ENCODE measurements at places on chromosomes 16 and 17. TPM values are rescaled to one million over a fixed set of nuclear protein-coding genes. Genes with fewer than 3 reads are reported as not detected.

The CLDN7 gene
- polyA plus RNA-seq = 326 TPM

The PRAC2 gene
- polyA plus RNA-seq = not detected

The GLP2R gene
- 3.3 TPM for polyA plus RNA-seq

DNA sequence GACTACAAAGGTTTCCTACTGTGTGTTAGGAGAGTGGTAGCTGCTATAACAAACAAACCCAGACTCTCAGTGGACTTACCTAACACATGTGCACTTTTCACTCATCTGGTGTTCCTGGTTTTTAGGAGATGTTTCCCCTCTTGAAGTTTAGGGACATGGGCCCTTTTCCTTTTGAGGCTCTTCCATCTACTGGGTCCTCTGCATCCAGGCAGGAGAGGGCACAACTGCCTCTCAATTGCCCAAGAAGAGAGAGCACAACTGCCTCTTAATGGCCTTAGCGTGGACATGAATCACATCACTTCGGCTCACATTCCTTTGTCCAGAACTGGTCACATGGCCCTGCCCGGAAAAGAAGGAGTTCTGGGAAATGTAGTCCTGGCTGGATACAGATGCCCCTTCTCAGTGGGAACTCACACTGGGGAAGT, 9.8 kb upstream of the TNRC6C start:
- no peak for DNase-seq

GRCh38 chr17:20284022-20284421, 183.3 kb downstream of the LGALS9B start:
- no peak for DNase-seq

DNA sequence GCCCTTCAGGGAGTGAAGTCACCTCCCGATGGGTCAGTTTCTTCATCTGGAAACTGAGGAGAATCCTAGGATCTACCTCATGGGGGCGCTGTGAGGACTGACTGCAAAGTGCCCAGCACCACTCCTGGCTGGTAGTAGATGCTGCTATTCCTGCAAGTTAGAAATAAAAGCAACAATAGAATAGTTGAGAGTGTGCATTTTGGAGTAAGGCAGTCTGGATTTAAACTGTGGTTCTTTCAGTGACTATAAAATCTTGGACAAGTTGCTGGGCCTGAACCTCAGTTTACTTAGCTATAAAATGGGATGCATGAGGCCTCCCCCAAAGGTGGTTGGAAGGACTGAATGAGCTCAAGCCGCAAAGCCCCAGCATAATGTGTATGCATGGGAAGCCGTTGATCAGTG, 70.6 kb downstream of the CYB5B start:
- DNase-seq = no peak

GRCh38 chr17:81373536-81374160, 21.6 kb upstream of the BAHCC1 start:
- no peak for DNase-seq

GRCh38 chr16:19776565-19776964, 58.5 kb downstream of the IQCK start:
- DNase-seq = no peak

DNA sequence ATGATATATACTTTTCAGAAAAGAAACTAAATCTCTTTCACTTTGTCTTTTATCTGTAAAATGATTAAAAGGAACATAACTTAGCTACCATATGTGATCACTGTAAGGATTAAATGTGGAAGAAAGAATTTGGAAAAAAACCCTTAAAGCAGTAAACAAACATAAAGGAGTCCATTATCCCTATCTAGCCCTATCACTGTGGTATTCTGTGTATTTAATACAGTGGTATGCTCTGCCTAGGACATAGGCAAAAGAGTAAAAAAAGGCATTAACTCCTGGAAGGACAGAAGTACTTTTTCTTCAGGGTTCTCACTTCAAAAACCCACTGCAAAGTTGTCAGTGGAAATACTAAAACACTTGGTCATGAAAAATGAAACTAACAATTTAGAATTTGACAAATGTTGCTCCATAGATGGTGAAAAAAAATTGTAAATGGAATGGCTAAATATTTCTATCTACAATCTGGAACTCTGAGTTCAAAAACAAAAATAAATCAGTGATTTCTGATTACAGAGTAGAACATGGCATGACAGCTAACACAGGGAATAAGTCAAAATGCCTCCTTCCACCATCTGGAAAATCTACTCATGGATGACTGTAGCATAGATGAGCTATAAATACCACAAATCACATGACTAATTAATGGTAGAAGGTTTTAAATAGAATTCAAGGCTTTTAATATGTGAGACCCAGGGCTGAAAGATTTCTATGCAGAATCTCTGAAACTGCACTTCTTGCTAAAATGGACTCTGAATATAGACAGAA, 140.1 kb downstream of the ITFG1 start:
- DNase-seq = no peak

GRCh38 chr16:59432896-59433295, 698.8 kb upstream of the GOT2 start:
- DNase-seq = no peak
